ENCODE measurements at places on chromosomes 1 and 21.

GRCh38 chr1:113963281-113963906 lies 15.9 kb upstream of the OLFML3 start:
- DNase-seq = no peak

DNA sequence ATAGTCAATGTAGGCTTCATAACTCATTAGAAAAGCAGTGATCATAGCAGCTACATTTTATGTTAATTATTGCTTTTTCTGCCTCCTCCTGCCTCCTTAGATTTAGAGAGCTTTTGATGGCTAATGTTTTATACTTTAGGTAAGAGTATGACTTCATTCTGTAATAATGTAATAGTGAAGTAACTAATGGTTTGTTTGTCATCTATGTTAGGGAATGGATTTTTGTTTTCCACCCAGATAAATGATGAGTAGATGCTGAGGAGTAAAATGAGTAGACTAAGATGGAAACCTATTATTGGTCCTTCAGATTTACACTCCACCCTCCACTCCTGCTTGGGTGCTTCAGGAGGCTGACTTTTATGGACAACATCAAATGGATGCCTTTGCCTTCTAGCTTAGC lies 170.6 kb downstream of the CTH start:
- DNase-seq = no peak

GRCh38 chr1:199490769-199491527 lies 536.6 kb upstream of the NR5A2 start:
- DNase-seq = no peak

DNA sequence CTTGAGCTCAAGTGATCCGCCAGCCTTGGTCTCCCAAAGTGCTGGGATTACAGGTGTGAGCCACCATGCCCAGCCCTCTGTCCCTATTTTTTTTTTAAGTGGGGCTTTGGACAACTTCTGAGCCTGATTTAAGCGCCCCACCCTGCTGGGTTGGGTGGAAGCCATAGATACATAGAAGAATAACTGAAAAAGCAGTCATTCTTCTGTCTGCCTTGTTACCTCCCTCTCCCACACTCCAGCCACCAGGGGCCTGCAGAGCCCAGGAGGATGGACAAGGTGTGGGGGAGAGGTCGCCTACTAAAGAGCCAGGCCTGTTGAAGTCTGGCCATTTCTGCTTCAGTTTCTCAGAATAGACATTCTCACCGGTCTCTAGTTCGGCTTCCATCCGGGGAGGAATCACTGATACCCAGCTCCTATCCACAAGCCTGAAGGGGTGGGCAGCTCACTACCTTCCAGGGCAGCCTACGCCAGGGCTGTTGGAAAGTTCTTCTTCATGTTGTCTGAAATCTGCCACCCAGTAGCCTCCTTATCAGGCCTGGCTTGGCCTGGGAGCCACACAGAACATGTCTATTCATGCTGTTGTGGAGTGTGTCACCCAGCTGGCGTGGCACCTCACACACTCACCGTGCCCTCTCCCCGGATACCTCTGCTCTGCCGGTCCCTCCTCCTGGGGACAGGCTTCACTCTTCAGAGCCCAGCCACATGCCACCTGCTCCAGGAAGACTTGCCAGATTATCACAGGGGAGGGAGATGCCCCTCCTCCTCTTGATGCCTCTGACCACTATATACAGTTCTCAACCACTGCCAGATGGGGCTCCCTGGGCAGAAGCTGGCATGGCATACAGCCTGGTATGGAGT lies 27.7 kb downstream of the KNCN start:
- no peak for DNase-seq

DNA sequence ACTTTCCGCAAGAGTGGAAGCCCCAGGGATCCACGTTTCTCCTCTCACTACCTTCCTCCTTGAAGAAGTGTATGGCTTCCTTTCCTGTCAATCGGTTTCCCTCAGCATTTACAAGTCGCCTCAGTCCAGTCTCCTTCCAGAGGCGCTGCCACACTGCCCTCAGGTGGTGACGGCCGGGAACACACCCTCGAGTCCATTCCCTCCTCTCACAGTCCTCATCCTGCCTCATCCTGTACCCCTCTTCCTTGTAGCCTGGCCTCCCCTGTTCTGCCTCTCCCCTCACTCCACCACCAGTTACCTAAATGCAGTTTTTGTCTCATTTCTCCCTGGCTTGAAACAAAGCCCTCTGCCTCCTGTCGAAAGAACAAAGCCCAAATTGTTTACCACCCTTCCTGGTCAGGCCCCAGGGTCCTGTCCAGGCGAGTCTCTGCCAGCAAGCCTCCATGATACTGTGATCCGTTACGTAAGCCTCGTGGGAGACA lies 23.2 kb upstream of the LSM10 start:
- DNase-seq = peak; percentile 86

DNA sequence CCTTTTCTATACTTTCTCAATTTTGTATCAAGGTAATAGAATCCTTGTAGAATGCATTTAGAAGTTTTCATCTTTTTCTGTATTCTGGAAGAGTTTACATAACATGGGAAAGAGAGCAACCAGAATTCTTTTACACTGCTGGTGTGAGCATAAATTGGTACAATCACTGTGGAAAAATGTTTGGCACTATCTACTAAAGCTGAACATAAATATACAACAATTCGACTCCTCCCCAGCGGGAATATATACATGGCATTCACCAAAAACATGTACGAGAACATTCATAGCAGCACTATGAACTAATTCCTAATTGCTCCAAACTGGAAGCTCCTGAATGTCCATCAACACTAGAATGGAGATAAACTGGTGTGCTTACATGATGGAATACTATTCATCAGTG lies 1.8 kb upstream of the ACBD6 start:
- DNase-seq = no peak

DNA sequence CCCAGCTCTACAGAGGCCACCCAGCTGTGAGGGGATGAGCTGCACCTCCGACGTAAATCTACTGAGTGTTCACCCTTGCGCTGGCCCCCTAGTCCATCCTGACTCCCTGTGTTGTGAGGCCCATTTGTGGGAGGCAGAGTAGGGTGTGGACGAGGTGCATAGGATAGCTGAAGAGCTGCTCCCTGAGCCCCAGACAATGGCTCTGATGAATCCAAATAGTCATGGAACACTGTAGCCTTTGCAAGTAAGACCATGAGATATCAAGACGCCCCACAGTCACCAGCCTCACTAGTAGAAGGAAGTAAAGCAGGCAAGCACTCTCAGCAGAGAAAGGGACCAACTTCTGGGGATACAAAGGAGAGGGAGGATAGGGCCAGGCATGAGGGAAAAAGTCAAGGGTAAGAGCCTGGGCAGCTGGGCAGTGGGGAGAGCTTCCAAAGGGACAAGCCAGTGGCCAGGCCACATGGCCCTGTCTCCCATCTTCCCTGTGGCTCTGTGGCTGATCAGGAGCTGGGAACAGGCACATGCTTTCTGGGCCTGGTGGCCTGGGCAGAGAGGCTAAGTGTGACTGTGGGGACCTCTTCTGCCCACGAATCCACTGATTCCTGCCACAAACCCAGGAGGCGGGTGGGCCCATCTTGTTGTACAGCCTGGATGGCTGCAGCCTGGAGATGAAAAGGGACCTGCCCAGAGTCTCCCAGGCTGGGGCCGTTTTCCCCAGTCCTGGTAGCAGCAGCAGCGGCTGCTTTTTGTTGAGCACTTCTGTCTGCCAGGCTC lies 55.5 kb upstream of the EPS8L3 start:
- DNase-seq = no peak

- DNase-seq = peak; percentile 45
These were observed 50.3 kb upstream of the COA6 start for GRCh38 chr1:234322979-234323378.
